ENCODE measurements at places on chromosomes 16 and 17. TPM values are rescaled to one million over a fixed set of nuclear protein-coding genes. Genes with fewer than 3 reads are reported as not detected.

AOC3 gene
- total RNA-seq = 0.20 TPM

SLC5A10 gene
- not detected for total RNA-seq

IL32 gene
- total RNA-seq = 0.59 TPM

SYCE1L gene
- total RNA-seq = not detected

LRRC75A gene
- total RNA-seq = 1.4 TPM

KRT24 gene
- total RNA-seq = not detected

EPN2 gene
- total RNA-seq = 29.8 TPM
